ENCODE measurements at places on chromosomes 12 and 14. TPM values are rescaled to one million over a fixed set of nuclear protein-coding genes. Genes with fewer than 3 reads are reported as not detected.

The E2F7 gene
- 14.7 TPM for total RNA-seq

The IGF1 gene
- 1.0 TPM for total RNA-seq

The KLRC1 gene
- total RNA-seq: 0.26 TPM

The CD69 gene
- 51.8 TPM for total RNA-seq

The PIK3C2G gene
- total RNA-seq: not detected

Data from activated T-helper 17 cell treated with anti-CD3 and anti-CD28 coated beads, Interleukin-2, amount 50 U/mL, for 72 hours (primary cell).